Astrocyte of the spinal cord (primary cell): ENCODE measurements at places on chromosomes 3 and 15.

DNA sequence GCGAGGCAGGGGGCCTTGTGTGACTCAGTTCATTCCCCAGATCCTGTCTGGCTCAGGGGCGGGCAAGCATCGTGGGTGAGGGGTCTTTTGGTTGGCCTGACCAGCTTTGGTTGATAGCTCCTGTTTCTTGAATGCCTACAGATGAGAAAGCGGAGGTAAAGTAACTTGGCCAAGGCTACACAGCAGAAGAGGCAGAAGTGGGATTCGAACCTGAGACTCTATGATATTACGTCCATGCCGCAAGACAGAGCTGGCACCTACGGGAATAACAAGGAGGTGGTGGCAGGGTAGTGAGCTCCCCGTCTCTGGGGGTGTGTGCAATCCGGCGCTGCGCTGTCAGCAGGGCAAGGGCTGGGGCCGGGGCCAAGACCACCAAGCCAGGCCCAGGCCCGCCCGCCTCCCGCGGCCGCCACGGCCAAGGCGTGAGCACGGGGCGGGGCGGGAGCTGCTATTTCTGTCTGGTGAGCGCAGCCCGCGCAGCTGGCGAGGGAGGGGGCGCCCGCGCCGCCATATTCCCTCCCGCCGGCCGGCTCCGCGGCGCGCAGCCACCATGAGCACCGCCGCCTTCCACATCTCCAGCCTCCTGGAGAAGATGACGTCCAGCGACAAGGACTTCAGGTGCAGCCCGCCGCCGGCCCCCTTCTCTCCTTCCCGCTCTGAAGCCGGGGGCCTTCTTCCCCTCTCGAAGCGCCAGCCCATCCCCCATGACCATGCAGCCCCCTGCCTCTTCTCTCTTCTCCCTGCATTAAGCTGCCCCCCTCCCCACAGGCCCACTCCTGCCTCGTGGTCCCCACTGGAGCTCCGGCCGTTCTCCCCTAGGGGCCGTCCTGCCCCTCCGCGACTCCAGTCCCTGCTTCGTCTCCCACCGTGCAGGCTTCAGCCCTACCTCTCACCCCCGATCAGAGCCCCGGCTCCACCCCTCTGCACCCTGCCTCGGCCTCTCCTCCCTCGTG lies at the start of gene CAND2:
Gene CAND2 (plus strand): TSS at position 510 of the 953 bp plus-strand sequence. CDS start 41 bp downstream, at position 551.
- peak; percentile 51 for DNase-seq

GRCh38 chr3:66303491-66303901 lies 82.7 kb downstream of the SLC25A26 start:
- no peak for DNase-seq

- no peak for DNase-seq
Measured at GRCh38 chr3:8368598-8368997, 133.0 kb upstream of the LMCD1 start.

GRCh38 chr3:27535809-27536392 lies 51.7 kb upstream of the SLC4A7 start:
- DNase-seq, result peak; percentile 49

GRCh38 chr15:28271697-28272260 lies 50.2 kb downstream of the HERC2 start:
- no peak for DNase-seq

GRCh38 chr3:44918087-44918486 lies 43.7 kb downstream of the TGM4 start:
- no peak for DNase-seq

- DNase-seq, result peak; percentile 24
Measured at GRCh38 chr15:78810362-78811123, 721 bp downstream of the ADAMTS7 start.

GRCh38 chr15:41429003-41429890 lies 12.4 kb downstream of the RTF1 start:
- DNase-seq, result no peak

GRCh38 chr3:123608263-123608937 lies 23.5 kb upstream of the HACD2 start:
- DNase-seq, result no peak

DNA sequence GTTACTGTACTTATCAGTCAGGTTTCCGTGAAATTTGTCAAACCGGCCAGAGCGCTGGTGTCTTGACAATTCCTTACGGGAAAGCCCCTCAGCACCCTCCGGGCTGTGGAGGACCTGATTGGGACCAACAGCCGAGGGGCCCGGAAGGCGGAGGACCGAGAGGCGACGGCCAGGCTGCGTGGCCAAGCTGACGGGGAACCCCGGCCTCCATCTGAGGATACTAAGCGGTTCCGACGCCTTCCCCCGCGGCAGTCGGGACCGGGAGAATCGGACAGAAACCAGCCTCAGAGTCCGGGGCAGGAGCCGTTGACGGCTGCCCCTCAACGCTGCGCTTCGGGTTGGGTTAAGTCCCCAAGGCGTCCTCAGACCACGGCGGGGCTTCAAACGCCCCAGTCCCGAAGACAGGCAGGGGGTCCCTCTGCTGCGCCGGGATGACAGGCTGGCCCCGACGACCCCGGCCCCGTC lies 499 bp downstream of the ALDH1A2 start:
- DNase-seq, result no peak

DNA sequence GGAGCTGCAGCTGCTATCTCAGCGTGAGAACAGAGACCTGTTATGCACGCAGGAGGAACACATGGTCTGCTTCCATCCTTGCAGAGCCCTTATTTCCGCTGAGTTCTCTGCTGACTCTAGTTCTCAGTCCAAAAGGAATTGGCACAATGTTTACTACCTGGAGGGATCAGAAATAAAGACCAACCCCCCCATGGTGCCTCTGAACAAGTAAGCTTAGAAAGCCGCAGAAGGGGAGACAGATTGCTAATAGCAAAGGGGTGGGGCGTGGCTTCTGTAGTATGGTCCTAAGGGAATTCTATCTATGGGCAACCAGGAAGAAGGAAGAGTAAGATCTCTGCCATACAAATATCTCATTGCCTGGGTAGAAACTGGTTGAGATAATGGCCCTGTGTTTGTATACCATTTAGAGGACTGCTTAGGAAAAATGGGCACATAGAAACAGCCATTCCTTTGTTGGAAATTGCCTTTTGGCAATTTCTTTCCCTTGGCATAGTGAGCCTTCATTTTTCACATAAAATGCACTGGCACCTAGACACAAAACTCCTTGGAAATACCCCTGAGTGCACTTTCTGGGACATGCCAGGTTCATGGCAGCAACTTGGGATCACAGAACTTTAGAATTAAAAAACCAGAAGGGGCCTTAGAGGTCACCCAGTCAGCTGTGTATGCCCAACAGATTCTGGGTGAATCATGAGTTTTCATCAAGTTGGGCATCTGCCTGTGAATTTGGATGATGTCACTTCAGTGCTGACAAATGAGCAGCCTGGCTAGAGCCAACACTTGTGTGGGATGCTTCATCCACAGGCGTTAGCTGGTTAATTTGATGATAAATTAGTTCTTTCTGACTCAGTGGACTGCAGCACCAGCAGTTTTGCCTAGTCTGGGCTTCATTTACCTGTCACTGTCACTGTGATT lies 57.4 kb upstream of the STXBP5L start:
- DNase-seq, result no peak

- DNase-seq, result peak; percentile 75
Measured at GRCh38 chr15:68256675-68257450, 20.7 kb upstream of the FEM1B start.
